ENCODE measurements at places on chromosomes 6 and 20. TPM values are rescaled to one million over a fixed set of nuclear protein-coding genes. Genes with fewer than 3 reads are reported as not detected.

- H3K4me1 ChIP-seq = peaks cover 5% of the 10 kb centered on the region
- no peak overlapping the region for H3K4me3 ChIP-seq
- no peaks in the 10 kb centered on the region for H3K27me3 ChIP-seq
- no peak overlapping the region for H3K27ac ChIP-seq
- H3K36me3 ChIP-seq = peaks cover 24% of the 10 kb centered on the region
Measured at GRCh38 chr6:170378502-170378901, 71.9 kb downstream of the FAM120B start.

- H3K4me1 ChIP-seq = no peaks in the 10 kb centered on the region
- H3K27me3 ChIP-seq = no peaks in the 10 kb centered on the region
- no peak for DNase-seq
- no peak overlapping the region for H3K4me3 ChIP-seq
Measured at GRCh38 chr6:168349718-168350210, 30.2 kb upstream of the DACT2 start.

DNA sequence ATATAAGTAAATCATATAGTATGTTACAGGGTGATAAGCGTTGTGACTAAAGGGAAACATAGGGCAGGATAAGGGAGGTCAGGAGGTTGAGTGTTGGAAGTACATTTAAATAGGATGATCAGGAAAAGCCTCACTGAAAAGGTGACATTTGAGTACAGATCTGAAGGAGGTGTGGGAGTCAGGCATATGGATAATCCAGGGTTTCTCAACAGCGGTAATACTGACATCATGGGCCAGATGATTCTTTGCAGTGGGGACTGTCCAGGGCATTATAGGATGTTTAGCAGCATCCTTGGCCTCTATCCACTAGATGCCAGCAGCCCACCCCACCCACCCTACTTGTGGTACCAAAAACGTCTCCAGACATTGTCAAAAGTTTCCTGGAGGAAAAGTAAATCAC lies 292.6 kb upstream of the PREP start:
- H3K36me3 ChIP-seq = no peaks in the 10 kb centered on the region
- no peaks in the 10 kb centered on the region for H3K27me3 ChIP-seq
- DNase-seq = no peak
- no peak overlapping the region for H3K27ac ChIP-seq

The HACE1 gene
- total RNA-seq = 6.6 TPM

The HLA-DQB2 gene
- total RNA-seq = 1.4 TPM

GRCh38 chr20:54385746-54386145 lies 89.6 kb upstream of the DOK5 start:
- no peaks in the 10 kb centered on the region for H3K27me3 ChIP-seq
- no peak overlapping the region for H3K27ac ChIP-seq
- no peaks in the 10 kb centered on the region for H3K36me3 ChIP-seq
- no peak overlapping the region for H3K4me3 ChIP-seq
- H3K4me1 ChIP-seq = no peaks in the 10 kb centered on the region

DNA sequence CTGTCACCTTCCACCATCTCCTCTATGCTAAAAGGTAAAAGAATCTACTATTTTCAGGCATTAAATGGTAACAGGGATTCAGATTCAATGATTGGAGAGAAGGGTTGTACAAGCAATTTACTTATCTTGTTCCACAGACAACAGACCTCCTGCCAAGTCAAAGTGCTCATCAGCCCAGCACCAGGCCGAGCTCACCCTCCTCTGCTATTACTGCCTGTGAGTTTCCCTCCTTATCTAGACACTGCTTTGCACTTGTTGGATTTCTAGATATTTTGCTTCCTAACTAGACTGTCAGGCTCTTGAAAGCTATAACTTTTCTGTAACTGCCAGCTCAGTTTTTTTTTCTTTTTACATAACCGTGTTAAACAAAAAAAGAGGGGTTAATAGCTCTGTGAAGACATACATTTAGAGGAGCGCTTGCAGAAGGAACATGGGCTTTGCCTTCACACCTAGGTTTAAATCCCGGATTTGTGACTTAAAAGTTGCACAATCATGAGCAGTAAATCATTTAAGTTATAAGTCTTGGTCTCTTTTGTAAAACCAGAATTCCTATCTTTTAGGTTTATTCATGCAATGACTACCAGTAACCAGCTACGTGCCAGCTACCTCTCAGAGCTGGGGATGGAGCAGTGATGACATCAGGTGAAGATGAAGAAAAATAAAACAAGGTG lies 1.1 kb upstream of the FAM162B start:
- no peak overlapping the region for H3K4me3 ChIP-seq
- H3K27me3 ChIP-seq = peaks cover 49% of the 10 kb centered on the region
- H3K4me1 ChIP-seq = peaks cover 12% of the 10 kb centered on the region
- DNase-seq = no peak
- H3K36me3 ChIP-seq = no peaks in the 10 kb centered on the region

The LHFPL5 gene
- total RNA-seq = not detected

The KIAA0408 gene
- total RNA-seq = 3.2 TPM

DNA sequence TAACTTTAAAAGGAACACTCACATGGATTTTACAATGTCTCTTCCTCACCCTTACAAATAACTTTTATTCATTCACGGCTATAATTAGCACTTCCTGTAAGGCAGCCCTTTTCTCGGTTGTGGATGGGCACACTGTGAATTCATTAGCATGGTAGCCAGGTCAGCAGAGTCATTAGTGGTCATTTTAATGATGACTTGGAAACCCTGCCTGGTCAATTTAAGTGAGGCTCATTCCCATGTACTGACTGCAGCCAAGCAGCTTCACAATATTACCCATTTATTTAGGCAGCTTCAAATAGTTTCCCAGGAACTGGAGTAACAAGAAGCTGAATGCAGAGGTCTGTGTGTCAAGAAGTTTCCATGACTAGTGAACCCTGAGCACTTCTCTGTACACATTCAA lies 248.8 kb downstream of the KHDC1L start:
- no peak for DNase-seq
- no peaks in the 10 kb centered on the region for H3K4me1 ChIP-seq
- H3K27me3 ChIP-seq = no peaks in the 10 kb centered on the region
- no peak overlapping the region for H3K4me3 ChIP-seq

DNA sequence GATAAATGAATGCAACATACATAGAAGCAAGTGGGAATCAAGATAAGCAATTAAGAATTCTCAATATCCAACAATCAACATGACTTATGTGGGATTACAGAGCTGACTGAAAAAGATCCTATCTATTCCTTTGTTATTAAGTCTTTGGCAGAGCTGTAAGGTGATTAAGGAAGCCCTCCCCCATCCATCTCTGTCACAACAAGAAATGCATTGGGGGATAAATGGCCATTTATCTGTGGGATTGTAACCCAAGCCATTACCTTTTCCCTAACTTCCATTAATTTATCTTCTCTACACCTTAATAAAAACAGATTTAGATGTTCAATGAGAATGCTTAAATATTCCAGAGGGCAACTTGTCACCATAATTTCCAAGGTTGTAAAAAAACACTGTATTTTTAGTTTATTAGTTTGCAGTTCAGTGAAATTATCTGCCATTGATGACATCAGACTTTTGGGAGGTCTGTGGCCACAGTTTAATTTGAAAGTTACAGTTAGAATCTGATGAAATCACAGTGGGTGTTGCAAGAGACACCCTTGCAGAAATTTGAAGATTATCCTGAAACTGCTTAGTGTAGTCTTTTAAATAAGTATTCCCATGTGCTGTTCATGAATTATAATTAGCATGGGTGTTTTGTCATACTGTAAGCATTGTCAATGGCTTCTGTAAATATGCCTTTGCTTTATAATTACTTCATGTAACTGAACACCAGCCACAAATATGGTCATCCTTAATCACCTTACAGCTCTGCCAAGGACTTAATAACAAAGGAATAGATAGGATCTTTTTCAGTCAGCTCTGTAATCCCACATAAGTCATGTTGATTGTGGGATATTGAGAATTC lies 49.4 kb upstream of the FYN start:
- no peak overlapping the region for H3K4me3 ChIP-seq
- no peaks in the 10 kb centered on the region for H3K36me3 ChIP-seq
- H3K27me3 ChIP-seq = no peaks in the 10 kb centered on the region
- H3K27ac ChIP-seq = no peak overlapping the region
- DNase-seq = no peak

The SNAP91 gene
- 19.5 TPM for total RNA-seq

The CRYBG1 gene
- 1.4 TPM for total RNA-seq

The TRIM40 gene
- total RNA-seq = not detected

DNA sequence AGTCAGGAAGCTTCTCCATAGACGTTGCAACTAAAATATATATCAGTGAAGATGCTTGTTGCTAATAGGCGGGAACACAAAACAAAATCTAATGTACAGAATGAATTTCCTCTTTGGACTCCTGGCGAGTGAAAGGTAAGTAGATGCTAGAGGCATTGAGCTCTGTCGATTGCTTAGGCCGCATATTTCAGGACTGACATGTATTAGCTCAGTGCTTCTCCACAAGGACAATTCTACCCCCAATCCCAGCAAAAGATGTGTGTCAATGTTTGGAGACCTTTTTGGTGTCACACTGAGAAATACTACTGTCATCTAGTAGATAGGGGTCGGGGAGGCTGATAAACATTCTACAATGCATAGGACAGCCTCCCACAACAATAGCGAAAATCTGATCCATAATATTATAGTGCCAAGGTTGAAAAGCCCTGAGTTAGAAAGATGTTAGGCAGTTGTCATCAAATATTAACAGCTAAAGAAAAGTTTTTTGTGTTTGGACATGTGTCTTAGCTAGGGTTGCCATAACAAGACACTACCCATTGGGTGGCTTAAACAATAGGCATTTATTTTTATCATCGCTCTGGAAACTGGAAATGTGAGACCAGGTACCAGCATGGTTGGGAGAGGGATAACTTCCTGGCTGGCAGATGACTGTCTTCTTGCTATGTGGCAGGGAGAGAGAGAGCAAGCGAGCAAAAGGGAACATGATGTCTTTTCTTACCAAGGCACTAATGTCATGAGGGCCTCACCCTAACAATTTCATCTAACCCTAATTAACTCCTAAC lies 48.0 kb upstream of the BCAS1 start:
- DNase-seq = no peak
- H3K4me1 ChIP-seq = no peaks in the 10 kb centered on the region

GRCh38 chr20:40990542-40991120 lies 38.0 kb upstream of the TOP1 start:
- peak; percentile 83 for DNase-seq
- no peak overlapping the region for H3K4me3 ChIP-seq
- H3K27me3 ChIP-seq = no peaks in the 10 kb centered on the region

- peaks cover 47% of the 10 kb centered on the region for H3K4me1 ChIP-seq
- H3K4me3 ChIP-seq = no peak overlapping the region
- H3K36me3 ChIP-seq = no peaks in the 10 kb centered on the region
- H3K27me3 ChIP-seq = no peaks in the 10 kb centered on the region
- no peak for DNase-seq
Measured at GRCh38 chr6:110098511-110099116, 80.9 kb downstream of the WASF1 start.

The LST1 gene
- total RNA-seq = 6.2 TPM

- no peak overlapping the region for H3K4me3 ChIP-seq
- DNase-seq = no peak
- peaks cover 15% of the 10 kb centered on the region for H3K27me3 ChIP-seq
- no peaks in the 10 kb centered on the region for H3K4me1 ChIP-seq
Measured at GRCh38 chr6:51854876-51855275, 232.5 kb downstream of the PKHD1 start.

The RSPO3 gene
- total RNA-seq = 0.28 TPM

All from heart right ventricle (tissue), 16 donors.